ENCODE measurements at places on chromosomes 2 and 18. TPM values are rescaled to one million over a fixed set of nuclear protein-coding genes. Genes with fewer than 3 reads are reported as not detected.

Gene NT5C1B
- not detected for total RNA-seq

Gene ALPP
- total RNA-seq, result 20.3 TPM

Gene DGUOK
- total RNA-seq, result 175 TPM

Gene CCBE1
- total RNA-seq, result 13.2 TPM

Gene CXCR2
- not detected for total RNA-seq

Gene MOGAT1
- total RNA-seq, result not detected

Gene BMP10
- not detected for total RNA-seq

Gene TRIM54
- 1.1 TPM for total RNA-seq

Gene NXPH2
- not detected for total RNA-seq

Gene PTPN4
- total RNA-seq, result 19.0 TPM

Gene WIPF1
- 30.3 TPM for total RNA-seq

Gene OBSL1
- total RNA-seq, result 15.2 TPM

Gene TRIM43
- total RNA-seq, result 0.07 TPM

Gene TET3
- total RNA-seq, result 7.7 TPM

Gene PGAP1
- total RNA-seq, result 1.7 TPM

Gene KCNG3
- 0.54 TPM for total RNA-seq

Gene CCDC141
- not detected for total RNA-seq

Gene MEP1B
- total RNA-seq, result 0.05 TPM

Gene SERPINB3
- total RNA-seq, result 0.06 TPM

Gene TTC39C
- 20.3 TPM for total RNA-seq

Gene HOXD12
- total RNA-seq, result not detected

Gene SLC66A2
- 18.1 TPM for total RNA-seq
